AG04450 (cell line): ENCODE measurements at places on chromosomes 6 and 20. TPM values are rescaled to one million over a fixed set of nuclear protein-coding genes. Genes with fewer than 3 reads are reported as not detected.
A peak's percentile ranks its signal among the peaks of the same experiment; 100 is the strongest.

The DEFB132 gene
- polyA plus RNA-seq: not detected in 2 replicates

DNA sequence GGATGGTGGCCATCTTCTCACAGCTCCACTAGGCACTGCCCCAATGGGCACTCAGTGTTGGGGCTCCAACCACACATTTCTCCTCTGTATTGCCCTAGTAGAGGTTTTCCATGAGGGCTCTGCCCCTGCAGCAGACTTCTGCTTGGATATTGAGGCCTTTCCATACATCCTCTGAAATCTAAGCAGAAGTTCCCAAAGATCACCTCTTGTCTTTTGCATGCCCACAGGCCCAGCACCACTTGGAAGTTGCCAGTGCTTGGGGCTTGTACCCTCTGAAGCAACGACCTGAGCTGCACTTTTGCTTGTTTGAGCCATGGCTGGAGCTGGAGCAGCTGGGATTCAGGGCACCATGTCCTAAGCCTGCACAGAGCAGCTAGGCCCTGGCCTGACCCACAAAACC, 189.1 kb upstream of the EYS start:
- no peak for DNase-seq

DNA sequence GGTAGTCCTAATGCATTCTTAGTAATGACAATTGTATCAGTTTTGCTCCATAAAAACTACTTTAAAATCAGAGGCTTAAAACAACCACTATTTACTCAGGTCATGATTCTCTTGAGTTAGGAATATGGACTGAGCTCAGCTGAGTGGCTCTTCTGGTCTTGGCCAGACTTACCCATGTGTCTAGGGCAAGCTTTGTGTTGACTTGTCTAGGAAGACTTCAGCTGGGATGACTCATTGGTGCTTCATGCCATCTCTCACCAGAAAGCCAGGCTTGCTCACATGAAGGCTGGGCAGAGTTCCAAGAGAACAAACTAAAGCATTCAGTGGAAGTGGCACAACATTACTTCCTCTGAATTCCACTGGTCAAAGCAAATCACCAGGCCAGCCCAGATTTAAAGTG, 155.3 kb downstream of the DHX35 start:
- DNase-seq: no peak

The MMP24 gene
- polyA plus RNA-seq: 0.40 and 0.45 TPM in 2 replicates

The TXLNB gene
- 0.88 and 1.3 TPM in 2 replicates for polyA plus RNA-seq

GRCh38 chr6:127290391-127291265, 24.0 kb downstream of the RNF146 start:
- DNase-seq: no peak

DNA sequence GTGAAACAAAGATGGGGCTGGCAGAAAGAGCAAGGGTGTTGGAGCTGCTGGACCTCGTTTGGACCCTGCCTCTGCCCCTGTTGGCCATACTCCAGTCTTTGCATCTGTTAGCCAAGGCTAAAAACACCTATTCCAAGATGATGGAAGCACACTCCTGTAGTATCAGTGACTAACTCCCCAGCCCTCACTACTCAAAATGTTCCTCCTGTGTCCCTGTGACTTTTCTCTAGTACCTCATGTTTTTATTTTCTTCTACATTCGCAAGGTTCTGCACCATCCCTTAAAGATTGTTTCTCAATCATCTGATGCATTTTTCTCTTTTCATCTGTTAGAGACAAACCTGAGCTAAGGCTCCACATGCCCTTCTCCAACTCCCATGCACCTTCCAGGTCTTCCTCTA, 8.9 kb downstream of the PERP start:
- no peak for DNase-seq

GRCh38 chr20:38084425-38084951, 50.9 kb downstream of the RPRD1B start:
- peak; percentile 78 for DNase-seq

- no peak for DNase-seq
Measured at GRCh38 chr20:17357238-17357637, 130.4 kb downstream of the PCSK2 start.

DNA sequence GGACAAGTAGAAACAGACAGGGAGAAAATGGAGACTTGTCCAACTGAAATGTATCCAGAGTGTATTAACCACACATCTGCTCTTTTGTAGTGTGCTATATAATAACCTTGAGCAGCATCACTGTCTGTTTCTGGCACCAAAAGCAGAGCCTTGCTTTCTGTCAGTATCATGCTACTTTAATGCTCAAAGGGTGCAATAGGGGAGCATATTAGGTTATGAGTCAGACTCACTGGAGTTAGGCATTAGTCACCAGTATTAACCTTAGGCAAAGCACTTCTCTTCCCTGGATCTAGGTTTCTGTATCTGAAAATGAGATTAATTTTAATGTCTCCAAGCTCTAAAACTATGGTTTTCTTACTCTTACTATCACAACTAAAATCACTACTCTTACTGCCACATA, 280.1 kb downstream of the TFAP2B start:
- DNase-seq: no peak

GRCh38 chr20:24378661-24379483, 90.6 kb upstream of the SYNDIG1 start:
- DNase-seq: no peak

DNA sequence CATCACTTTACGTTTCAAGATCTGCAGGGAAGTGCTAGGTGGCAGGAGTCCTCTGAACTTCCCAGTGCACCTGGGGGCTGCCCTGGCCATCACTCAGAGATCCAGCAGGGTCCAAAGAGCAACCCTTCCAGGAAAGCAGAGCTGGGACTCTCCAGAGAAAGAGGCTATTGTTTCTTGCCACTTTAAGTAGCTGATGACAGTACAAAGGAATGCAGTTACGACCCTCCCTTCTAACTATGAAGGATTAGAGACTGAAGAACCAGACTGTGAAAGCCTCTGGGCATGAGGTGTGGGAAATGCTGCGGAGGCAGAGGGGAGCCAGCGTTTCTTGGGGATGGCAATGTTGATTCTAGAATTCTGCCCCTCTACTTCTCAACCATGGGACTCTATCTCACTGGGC, 189.1 kb upstream of the SUPT3H start:
- no peak for DNase-seq

GRCh38 chr20:59577037-59577808, 27.1 kb upstream of the PHACTR3 start:
- no peak for DNase-seq

GRCh38 chr20:20549704-20550103, 162.7 kb downstream of the RALGAPA2 start:
- DNase-seq: peak; percentile 73

DNA sequence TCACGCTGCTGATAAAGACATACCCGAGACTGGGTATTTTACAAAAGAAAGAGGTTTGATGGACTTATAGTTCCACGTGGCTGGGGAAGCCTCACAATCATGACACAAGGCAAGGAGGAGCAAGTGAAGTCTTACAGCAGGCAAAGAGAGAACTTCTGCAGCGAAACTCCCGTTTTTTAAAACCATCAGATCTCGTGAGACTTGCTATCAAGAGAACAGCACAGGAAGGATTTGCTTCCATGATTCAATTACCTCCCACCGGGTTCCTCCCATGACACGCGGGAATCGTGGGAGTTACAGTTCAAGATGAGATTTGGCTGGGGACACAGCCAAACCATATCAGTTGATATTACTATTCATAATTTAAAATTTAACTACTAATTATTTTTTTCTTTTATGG, 157.3 kb upstream of the ATXN1 start:
- no peak for DNase-seq

The LY6G6D gene
- not detected in 2 replicates for polyA plus RNA-seq

DNA sequence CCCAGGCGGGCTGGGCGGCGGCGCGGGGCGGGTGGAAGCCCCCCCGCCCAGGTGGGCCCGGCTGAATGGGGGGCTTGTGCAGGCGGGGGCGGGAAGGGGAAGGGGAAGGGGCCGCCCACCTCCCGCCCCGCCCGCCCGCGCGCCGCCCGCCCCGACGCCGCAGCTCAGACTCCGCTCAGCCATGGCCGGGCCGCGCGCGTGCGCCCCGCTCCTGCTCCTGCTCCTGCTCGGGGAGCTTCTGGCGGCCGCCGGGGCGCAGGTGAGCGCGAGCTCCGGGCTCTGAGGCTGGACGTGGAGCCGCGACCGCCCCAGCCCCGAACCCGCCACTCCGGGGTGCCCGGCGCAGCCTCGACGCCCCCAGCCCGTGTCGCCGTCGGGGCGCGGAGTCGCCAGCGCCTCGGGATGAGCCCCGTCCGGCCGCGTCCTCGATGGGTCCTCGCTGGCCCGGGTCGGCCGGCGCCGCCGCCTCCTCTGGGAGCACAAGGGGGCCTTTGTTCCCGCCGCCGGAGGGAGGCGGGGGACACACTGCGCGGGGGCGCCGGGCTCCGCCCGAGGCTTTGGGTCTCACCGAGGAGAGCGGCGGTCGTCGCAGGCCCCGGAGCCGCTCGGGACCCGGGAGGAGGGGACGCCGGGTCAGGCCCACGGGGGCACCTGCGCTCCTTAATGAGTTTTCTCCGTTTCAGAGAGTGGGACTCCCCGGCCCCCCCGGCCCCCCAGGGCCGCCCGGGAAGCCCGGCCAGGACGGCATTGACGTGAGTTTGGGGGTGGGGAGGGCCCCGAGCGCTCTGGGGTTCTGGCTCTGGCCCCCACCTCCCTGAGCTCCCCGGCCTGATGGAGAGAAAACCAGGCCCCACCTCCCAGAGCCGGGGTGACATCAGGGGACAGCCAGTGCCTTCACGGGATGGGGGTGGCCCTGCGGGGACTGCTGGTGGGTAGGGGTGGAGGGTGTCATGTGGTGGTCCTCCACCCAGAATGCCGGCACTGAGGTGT, at the start of gene COL9A3:
Gene COL9A3, plus strand, starts transcription at position 167 of the 990 bp plus-strand sequence. Its CDS starts 15 bp downstream, at position 182.
- DNase-seq: no peak

The TAB2 gene
- polyA plus RNA-seq: 46.4 and 61.1 TPM in 2 replicates

GRCh38 chr20:3400260-3401155, 7.0 kb downstream of the DNAAF9 start:
- DNase-seq: no peak

DNA sequence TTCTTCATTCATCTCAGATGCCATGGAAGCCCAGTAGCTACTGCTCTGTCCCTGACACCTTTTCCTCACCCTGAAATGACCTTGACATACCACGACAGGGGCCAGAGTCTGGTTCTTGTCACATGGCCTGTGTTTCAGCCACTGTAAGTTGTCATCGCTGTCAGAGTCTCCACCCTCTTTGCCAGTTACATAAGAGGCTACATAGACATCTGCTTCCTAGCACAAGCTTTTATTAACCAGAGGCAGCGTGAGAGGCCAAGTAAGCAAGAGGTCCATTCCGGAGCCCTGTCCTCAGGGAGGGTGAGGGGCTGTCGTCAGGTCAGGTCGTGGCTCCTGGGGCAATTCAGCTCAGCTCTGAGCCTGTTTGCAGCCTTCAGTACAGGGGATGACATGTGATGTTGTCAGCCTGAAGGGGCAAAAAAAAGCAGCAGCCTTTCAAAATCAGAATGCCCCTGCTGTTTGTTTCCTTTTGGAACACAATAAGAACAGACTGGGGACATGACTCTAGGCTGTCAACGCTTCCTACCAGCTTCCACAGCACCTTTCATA, 146.3 kb downstream of the MTFR2 start:
- DNase-seq: no peak

GRCh38 chr6:100258752-100259151, 206.0 kb downstream of the SIM1 start:
- no peak for DNase-seq

- DNase-seq: no peak
Measured at GRCh38 chr6:63355632-63356031, 35.8 kb upstream of the LGSN start.

GRCh38 chr6:16592223-16592911, 168.9 kb downstream of the ATXN1 start:
- no peak for DNase-seq

DNA sequence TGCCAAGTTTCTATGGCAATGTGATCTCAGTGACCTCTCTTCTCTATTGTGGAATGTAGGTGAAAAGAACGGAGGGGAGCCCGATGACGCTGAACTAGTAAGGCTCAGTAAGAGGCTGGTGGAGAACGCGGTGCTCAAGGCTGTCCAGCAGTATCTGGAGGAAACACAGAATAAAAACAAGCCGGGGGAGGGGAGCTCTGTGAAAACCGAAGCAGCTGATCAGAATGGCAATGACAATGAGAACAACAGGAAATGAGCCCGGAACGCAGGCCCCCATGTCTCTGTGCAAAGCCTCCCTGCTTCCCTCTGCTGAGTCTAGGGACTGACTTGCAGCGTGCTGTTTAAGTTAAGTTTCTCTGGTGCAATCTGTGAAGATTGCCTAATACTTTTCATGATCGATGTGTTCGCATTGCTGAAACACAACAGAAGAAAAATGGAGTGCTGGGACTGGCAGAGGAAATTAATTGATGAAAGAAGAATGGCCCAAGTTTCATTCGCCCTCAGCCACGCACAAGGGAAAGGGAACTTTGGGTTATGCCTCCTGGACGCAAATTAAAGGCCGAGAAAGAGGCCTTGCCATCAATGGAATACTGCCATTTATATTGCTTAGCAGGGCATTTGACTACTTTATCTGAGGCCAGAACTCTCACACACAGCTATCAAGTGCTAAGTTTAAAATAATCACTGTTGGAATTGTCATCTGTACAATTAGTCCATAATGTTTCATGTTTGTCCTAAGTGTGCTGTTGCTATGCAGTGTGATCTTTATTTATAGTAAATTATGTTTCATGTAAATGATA, 146.4 kb downstream of the AKAP7 start:
- DNase-seq: no peak

DNA sequence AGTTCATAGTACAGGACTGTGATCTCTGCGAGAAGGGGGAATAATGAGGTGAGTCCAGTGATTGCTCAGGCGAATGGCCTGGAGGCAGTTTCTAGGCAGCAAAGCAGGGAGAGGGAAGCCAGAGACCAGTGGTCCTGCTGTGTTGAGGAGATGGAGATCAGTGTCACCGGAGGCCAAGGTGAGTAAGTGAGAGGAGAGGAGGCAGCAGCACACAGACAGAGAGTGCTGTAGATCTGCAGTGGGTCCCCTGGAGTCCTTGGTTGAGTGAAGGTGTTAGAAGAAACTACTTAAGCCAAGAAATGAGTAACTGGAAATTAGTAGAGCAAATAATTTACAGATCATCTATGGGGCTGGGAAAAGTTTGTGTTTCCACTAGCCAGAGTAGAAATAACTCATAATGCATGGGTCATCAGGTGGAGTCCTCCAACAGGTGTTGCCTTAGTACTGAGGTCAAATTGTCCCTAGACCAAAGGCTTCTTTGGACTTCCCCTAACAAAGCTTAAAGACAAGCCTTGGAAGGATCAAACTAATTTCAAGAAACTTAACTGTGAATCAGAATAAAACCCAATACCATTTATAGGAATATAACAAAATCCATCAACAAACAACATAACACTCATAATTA, 13.6 kb downstream of the HEBP2 start:
- DNase-seq: no peak

The SLC22A16 gene
- 0.12 TPM in 1 of 2 replicates, not detected in the other for polyA plus RNA-seq

GRCh38 chr20:48619126-48620101, 208.4 kb downstream of the PREX1 start:
- no peak for DNase-seq

- DNase-seq: no peak
Measured at GRCh38 chr6:169803816-169804340, 52.5 kb downstream of the ERMARD start.
